Pulmonary artery endothelial cell (primary cell): ENCODE measurements at places on chromosomes 4 and X.

- DNase-seq = no peak
Observed at GRCh38 chrX:1134976-1135375, 77.5 kb downstream of the CRLF2 start.

DNA sequence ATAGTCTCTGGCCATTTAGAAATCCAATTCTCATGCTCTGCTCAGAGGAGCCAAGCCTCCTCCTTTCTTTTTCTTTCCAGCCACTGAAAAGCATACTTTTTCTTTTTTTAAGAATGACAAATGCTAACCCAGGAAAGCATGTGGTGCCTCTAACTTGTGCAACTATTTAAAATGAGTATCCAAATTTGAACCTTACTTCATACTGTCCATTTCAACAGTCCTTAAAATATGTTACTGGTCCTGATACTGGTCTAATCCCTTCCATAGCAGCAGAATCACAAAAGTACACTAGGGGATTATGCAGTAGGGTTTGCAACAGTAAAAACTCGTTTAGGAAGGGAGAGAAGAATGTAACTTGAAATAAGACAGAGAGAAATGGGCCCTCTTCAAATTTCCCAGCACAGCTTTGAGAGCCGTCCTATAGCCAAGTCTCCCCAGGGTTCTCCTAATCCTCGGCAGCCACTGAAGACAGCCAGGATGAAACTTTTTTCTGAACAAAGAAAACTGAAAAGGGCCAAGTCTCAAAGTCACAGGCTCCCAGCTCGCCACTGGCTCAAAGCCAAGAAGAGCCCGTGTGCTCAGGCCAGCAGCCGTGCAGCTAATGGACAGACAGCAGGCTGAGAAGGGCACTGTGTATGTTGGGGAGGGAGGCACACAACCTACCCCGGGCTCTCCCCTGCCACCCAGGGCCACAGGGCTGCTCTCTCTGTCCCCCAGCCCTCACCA is 39.5 kb downstream of the GPC4 start:
- DNase-seq = no peak

DNA sequence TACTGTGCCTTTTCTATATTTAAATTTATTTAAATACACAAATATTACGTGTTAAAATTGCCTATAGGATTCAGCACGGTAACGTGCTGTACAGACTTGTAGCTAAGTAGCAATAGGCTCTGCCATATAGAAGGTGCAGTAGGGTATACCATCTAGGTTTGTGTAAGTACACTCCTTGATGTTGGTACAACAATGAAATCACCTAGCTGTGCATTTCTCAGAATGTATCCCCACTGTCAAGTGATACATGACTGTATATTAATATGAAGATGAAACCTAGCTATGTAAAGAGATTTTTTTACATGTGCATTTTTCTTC is 431.2 kb downstream of the KCTD8 start:
- DNase-seq = no peak

DNA sequence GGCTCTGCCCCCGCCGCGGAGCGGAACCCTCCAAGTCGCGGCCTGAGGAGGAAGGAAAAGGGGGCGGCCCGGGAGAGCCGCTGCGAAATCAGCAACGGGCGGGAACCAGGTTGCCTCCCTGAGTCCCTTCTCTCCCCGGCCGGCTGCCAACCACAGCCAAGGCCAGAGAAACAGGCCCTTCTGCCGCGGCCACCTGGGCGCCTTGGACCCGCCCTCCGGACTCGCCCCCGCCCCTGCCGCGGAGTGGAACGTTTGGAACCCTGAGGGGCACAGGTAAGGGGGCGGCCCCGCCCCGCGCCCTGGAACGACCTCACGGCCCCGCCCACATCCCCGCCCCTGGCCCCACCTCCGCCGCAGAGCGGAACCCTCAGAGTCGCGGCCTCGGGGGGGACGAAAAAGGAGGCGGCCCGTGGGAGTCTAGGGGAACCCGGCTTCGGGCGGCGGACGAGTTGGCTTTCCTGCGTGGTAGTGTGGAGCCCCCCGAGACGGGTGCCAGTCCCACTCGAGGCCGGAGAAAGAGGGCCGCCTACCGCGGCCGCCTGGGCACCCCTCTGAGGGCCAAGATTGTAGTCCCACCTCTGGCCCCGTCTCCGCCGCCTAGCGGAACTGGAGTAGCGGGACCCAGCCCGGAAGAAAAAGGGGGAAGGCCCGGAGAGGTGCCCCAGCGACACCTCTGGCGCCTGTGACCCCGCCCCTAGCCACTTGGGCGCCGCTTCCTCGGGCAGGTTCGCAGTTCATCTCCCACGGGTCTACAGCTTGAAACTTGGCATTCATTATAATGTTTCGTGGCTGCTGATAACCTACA is 669 bp upstream of the PHKA2 start:
- no peak for DNase-seq

DNA sequence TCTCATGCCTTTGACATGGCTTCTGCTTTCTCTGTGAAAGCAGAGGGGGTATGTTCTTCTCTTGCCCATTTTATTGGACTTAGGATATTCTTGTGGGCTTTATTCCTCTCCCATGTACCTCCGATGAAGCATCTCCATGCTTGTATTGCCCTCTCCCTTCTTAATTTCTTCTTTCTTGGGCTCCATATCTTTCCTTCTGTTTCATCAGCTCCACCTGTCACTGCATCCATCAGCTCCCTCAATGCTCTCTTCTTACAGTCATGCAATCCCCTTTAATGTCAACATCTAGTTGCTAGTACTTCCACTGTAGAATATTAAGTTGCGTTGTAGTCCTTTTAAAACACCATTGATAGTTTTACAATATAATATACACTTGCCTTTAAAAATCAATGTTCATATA is 257.6 kb downstream of the GPAT3 start:
- no peak for DNase-seq

GRCh38 chr4:113008135-113008534 is 41.3 kb upstream of the ANK2 start:
- no peak for DNase-seq

GRCh38 chr4:5963611-5964010 is 54.6 kb downstream of the C4orf50 start:
- no peak for DNase-seq
